ENCODE measurements at places on chromosomes 13 and 19. TPM values are rescaled to one million over a fixed set of nuclear protein-coding genes. Genes with fewer than 3 reads are reported as not detected.

The PROZ gene
- total RNA-seq: not detected

The GNG8 gene
- total RNA-seq: not detected

The TMEM272 gene
- total RNA-seq: not detected

The DPF1 gene
- total RNA-seq: 2.4 TPM

The NTF4 gene
- total RNA-seq: not detected

The NLRP7 gene
- not detected for total RNA-seq

The DHDH gene
- not detected for total RNA-seq

The GPR4 gene
- not detected for total RNA-seq

The ZNF791 gene
- total RNA-seq: 14.0 TPM

The WBP4 gene
- 11.8 TPM for total RNA-seq

The ZNF835 gene
- 0.09 TPM for total RNA-seq

The CEACAM8 gene
- total RNA-seq: not detected

The MUC16 gene
- not detected for total RNA-seq

The CACNG6 gene
- not detected for total RNA-seq

The DAND5 gene
- not detected for total RNA-seq

The ONECUT3 gene
- total RNA-seq: not detected

The CEACAM20 gene
- not detected for total RNA-seq

The PGLYRP2 gene
- not detected for total RNA-seq

The BRSK1 gene
- total RNA-seq: 6.5 TPM

The NDUFA11 gene
- total RNA-seq: 201 TPM

The OR4F17 gene
- not detected for total RNA-seq

The FGF21 gene
- total RNA-seq: not detected

The CYSLTR2 gene
- total RNA-seq: 0.30 TPM

The ICAM4 gene
- 1.9 TPM for total RNA-seq

The ZNF723 gene
- not detected for total RNA-seq

The BCAM gene
- total RNA-seq: 20.2 TPM

The CLIP3 gene
- 22.8 TPM for total RNA-seq

The LILRB2 gene
- not detected for total RNA-seq
